Right ventricle myocardium inferior (tissue), 1 donor: ENCODE measurements at places on chromosomes 2 and 18. TPM values are rescaled to one million over a fixed set of nuclear protein-coding genes. Genes with fewer than 3 reads are reported as not detected.

The HAAO gene
- total RNA-seq = 1.9 TPM

- DNase-seq = no peak
Observed at GRCh38 chr2:86793752-86794151, 3.0 kb upstream of the CD8A start.

The PTPN4 gene
- 40.4 TPM for total RNA-seq

DNA sequence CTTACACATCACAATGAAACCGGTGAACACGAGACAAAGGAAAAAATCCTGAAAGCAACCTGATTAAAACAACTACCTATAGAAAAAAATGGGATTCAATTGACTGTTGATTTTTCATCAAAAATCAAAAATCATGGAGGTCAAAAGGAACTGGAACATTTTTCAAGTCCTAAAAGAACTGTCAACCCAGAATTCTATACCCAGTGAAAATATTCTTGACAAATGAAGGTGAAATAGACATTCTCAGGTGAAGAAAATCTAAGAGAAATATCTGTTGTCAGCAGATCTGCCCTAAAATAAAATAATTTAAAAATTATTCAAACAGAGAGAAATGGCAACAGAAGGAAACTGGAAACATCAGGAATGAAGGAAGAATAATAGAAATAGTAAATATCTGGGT lies 38.9 kb downstream of the GAREM1 start:
- DNase-seq = no peak

The CYS1 gene
- 3.2 TPM for total RNA-seq

DNA sequence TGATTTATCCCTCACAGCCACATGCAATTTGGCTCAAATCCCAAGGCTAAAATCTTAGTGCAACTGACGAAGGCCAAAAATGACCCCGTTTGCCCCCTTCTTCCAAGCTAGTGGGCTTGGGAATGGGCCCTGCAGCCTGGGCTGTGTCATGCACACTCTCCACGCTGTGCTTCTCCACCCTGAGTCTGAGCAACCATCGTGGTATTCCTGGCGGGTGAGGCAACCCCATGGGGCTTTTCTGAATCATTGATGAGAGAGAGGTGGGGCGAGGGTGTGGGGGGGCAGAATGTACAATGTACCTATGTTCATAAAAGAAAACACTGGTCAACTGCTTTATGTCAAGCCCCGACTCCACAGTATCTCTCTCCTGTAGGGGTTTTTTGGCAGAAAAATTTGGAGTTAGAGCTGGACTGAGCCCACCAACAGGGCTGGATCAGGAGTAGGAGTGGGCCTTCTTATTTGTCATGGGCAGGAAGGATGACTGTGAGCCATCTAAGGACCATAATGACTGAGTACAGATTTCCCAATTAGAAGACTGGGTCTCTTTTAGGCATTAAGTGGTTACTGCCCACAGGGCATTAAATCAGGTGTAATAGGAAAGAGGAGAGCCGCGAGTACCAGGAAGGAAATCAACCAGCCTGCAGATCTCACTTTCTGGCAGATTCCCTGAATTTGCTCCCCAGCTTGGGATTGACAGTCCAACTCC lies 8.9 kb downstream of the SULT1C2 start:
- DNase-seq = no peak

The MGAT5 gene
- total RNA-seq = 92.3 TPM

DNA sequence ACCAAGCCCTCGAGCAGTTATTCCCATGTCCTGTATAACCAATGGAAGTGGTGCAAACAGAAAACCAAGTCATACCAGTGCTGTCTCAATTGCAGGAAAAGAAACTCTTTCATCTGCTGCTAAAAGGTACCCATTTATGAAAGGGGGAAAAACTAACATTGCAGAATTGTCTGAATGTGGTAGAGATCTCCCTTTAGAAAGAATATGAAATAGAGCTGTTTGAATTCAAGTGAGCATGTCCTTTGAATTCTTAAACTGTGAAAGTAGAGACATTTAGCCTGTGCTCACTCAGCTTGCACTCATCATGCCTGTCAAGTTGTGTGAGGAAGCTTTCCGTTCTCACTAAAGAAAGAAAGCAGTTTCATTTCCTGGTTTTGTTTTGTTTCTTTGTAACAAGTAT lies 87.4 kb downstream of the EML4 start:
- no peak for DNase-seq

- DNase-seq = no peak
Observed at GRCh38 chr18:45298986-45299385, 316.3 kb upstream of the SLC14A2 start.

The KIF3C gene
- 3.1 TPM for total RNA-seq

- DNase-seq = no peak
Observed at GRCh38 chr18:48554610-48555400, 16.0 kb downstream of the CTIF start.

GRCh38 chr2:12244070-12244469 lies 472.7 kb upstream of the TRIB2 start:
- DNase-seq = no peak

DNA sequence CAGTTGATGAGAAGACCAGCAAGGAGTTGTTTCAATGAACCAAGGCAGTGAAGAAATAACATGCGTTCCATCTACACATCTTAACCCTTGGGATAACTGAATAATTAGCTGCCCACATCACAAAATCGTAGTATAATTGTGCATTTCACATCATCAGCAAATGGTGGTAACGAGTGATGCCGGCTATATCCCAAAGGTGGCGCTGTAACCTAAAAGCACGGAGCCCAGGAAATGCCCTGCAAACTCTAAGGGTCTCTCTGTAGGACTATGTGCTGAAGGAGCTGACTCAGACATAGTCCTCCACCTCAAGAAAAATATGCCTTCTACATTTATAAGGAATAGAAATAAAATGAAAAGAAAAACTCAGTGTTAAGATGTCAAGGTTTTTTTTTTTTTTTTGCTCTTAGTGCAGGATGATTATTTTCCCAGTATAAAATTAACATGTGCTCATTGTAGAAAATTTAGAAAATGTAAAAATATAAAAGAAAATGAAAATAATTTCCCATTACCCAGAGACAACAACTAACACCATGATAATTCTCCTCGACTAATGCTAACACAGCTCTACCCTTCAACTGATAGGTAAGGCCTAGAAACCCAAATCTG lies 23.1 kb upstream of the DSG3 start:
- no peak for DNase-seq

DNA sequence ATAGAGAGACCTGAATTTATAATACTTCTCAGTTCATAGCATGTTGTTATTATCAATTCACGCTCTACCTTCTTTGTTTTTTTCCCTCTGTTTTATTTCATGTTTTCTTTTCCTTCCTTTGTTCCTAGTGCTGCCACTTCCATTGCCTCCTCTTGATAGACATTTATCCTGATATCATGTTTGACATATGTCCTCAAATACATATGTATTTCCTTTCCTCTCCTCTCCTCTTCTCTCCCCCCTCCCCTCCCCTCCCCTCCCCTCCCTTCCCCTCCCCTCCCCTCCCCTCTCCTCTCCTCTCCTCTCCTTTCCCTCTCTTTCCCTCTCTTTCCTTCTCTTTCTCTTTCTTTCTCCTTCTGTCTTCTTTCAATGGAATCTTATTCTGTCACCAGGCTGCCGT lies 67.8 kb downstream of the TDRD15 start:
- no peak for DNase-seq

GRCh38 chr2:3731829-3732228 lies 28.5 kb downstream of the DCDC2C start:
- no peak for DNase-seq

The DDX1 gene
- 142 TPM for total RNA-seq

The CENPA gene
- total RNA-seq = 0.65 TPM

GRCh38 chr2:144479138-144479537 lies 40.8 kb downstream of the ZEB2 start:
- no peak for DNase-seq
